HFFc6 (cell line): ENCODE measurements at places on chromosomes 13 and 19. TPM values are rescaled to one million over a fixed set of nuclear protein-coding genes. Genes with fewer than 3 reads are reported as not detected.

- DNase-seq, result no peak
These were observed 52.8 kb downstream of the SPTBN4 start for GRCh38 chr19:40519352-40520322.

Gene TCF3
- 73.3 to 89.2 TPM (median 88.8 TPM) in 3 replicates for total RNA-seq

- DNase-seq, result no peak
These were observed 8.9 kb downstream of the ZSCAN1 start for GRCh38 chr19:58042495-58043340.

Gene LPAR6
- total RNA-seq, result 5.1 to 8.0 TPM (median 5.5 TPM) in 3 replicates

DNA sequence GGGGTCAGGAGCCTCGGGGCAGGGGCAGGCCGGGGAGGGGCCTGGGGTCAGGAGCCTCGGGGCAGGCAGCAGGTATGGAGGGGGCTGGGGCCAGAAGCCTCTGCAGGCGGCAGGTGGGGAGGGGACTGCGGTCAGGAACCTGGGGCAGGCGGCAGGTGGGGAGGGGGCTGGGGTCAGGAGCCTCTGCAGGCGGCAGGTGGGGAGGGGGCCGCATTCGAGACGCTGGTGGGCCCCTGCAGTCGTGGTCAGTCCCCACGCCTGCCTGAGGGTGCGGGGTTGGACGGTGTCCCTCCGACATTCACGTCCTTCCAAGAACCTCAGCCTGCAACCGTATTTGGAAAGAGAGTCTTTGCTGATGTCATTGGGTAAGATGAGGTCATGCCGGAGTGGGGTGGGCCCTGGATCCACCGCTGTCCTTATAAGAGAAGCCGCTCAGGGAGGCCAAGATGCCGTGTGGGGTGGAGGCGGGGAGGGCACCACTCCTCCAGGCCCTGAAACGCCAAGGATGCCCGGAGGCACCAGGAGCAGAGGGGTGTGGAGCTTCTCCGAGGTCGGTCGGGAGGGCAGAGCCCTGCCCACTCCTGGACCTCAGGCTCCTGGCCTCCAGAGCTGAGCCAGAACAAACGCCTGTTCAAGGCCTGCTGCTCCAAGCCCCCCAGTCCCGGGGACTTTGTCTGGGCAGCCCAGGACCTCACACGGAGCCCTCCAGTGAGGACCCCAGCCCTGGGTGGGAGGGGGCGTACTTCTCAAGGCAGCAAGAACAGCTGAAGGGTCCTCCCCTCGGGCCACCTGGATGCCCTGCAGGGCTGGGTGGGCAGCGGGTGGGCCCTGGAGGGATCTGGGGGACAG lies 30.1 kb downstream of the PIP5K1C start:
- peak; percentile 95 for DNase-seq

Gene SMIM44
- total RNA-seq, result not detected in 3 replicates

Gene KLK11
- total RNA-seq, result not detected in 3 replicates

DNA sequence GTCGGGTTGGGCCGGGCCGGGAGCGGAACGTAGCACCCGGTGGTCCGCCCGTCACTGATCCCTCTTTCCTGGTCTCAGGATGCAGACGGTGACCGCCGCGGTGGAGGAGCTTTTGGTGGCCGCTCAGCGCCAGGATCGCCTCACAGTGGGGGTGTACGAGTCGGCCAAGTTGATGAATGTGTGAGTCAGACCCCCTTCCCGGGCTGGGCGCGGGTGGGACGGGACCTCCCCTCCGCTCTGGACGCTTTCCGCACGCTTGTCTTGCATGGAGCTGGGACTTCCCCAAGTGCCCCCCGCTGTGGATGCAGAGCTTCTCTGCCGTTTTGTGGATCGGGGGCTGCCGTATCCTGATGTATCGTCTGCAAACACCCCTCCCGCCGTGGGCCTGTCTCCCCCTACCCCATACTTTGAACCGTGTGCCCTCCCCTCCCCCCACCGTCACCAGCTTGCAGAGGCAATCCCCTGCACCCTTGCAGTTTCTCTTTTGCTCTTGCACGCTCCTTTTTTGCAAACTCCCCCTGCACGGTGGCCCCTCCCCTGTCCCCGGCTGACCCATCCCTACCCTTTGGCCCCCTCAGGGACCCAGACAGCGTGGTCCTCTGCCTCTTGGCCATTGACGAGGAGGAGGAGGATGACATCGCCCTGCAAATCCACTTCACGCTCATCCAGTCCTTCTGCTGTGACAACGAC lies 669 bp downstream of the GADD45B start:
- DNase-seq, result peak; percentile 16

DNA sequence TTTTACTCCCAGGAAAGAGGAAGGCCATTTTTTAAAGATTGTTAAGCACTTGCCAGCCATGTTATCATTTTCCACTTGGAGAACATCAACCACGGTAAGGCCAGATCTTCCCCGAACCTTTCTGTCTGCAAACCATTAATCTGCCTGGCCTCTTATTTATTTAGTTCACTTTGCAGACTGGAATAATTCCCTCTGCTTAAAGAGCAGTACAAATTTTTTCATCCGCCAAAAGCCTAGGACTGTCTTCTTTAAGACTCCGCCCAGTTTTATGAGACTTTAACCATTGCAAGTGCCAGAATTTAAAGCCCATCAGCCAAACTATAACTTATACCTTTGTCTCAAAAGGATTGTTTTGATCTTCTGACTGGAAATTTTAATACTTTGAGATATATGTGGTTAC lies 426.3 kb downstream of the KCTD12 start:
- DNase-seq, result no peak
